ENCODE measurements at places on chromosomes 5 and 9.

- DNase-seq: no peak
Measured at GRCh38 chr9:21766096-21766495, 36.3 kb upstream of the MTAP start.

- DNase-seq: no peak
Measured at GRCh38 chr5:128885649-128886255, 79.5 kb upstream of the SLC27A6 start.

DNA sequence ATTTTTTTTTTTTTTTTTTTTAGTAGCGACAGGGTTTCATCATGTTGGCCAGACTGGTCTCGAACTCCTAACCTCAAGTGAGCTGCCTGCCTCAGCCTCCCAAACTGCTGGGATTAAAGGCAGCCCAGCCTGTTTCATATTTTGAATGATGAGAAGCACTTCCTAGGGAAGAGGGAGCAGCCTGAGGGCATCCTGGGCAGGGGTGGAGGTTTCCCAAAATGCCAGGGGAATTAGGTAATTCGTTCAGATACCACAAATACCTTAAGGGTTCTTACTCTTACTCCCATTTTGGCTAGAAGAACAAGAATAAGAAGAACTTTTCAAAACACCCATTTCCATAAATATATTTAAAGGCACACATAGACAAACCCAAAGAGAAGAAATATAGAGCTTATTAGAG lies 29.5 kb upstream of the RAPGEF1 start:
- no peak for DNase-seq

DNA sequence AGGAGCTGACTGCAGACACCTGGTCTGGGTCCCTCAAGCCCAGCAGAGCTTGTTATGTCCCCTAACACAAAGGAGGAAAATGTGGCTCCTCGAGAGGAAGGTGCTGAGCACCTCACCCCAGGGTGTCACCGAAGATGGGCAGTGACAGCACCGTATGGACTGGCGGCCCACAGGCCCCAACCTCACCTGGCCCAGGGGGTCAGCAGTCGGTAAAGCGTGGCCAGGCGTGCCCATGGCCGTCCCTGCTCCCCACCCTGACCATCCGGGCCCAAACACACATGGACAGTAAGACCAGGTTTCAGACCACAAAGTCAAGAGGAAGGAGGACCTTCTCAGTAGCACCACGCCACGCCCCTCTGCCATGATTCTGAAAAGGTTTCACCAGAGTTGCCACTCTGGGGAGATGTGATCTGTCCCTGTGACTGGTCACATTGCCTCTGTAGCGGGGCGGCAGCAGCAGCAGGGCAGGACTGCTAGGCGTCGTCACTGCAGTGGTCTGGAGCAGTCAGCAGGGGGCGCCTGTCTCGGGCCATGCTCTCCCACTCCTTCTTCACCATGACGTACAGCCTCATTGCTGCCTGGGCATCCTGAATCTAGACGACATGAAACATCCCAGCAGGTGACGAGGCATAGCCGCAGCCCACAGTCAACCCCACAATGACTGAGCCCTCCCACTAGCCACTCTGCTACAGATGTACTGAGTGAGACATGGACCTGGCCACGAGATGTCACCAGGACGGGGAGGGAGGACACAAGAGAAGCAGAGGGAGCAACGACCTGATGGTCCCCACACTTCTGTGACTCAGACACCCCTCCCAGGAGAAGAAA lies 11.1 kb downstream of the REXO4 start:
- DNase-seq: peak; percentile 68

- no peak for DNase-seq
Measured at GRCh38 chr5:159480849-159481248, 150.6 kb upstream of the IL12B start.

- DNase-seq: no peak
Measured at GRCh38 chr5:61289241-61289640, 42.8 kb upstream of the ZSWIM6 start.

GRCh38 chr5:10892911-10893215 lies 131.8 kb upstream of the DAP start:
- DNase-seq: no peak

DNA sequence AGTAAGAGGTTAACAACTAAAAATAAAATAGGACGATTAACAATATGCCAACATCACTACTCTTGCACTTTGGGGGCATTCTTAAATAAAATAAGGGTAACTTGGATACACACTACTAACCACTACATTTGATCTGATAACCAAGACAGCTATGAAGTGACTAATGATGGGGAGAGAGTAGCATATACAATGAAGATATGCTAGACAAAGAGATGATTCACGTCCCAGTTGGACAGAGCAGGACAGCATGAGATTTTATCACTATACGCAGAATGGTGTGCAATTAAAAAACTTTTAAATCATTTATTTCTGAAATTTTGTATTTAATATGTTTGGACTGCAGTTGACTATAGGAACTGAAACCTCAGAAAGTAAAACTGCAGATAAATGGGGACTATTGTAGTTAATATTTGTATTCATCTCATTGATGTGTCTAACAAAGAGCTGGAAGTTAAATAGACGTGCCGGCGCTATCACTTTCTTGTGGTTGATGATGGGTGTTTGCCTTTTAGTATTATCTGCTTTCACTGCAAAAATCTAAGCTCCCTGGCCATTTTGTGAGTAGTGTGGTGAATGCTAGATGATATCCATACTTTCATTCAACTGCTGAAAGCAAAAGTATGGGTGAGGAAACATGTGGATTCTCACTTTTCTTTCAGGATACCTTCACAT lies 18.7 kb downstream of the GIN1 start:
- no peak for DNase-seq

DNA sequence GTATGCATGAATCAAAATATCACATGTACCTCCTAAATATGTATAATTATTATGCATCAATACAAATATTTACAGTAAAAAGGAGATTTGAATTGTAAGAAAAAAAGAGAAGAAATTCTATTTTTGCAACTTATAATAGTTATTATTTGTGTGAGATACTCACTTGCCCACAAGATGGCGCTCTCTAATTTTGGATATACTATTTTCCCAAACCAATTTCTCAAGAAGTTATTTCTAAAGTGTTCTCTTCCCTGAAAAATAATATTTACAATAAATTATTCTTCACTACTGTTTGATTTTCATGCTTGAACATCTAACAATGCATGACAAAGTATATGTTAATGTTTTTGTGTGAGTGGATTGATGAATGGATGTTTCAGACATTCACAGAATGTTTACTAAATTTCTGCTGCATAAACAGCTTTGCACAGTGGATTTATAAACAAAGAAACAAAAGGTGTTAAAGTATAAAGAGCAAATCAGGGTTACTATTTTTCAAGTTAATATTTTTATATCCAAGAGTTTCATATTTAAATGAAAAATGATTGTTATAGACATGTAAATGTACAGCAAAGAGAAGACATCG lies 503.4 kb downstream of the PDE4D start:
- no peak for DNase-seq
